Activated CD8-positive, alpha-beta memory T cell treated with anti-CD3 and anti-CD28 coated beads for 1 hour (primary cell): ENCODE measurements at places on chromosomes 3 and 15.

DNA sequence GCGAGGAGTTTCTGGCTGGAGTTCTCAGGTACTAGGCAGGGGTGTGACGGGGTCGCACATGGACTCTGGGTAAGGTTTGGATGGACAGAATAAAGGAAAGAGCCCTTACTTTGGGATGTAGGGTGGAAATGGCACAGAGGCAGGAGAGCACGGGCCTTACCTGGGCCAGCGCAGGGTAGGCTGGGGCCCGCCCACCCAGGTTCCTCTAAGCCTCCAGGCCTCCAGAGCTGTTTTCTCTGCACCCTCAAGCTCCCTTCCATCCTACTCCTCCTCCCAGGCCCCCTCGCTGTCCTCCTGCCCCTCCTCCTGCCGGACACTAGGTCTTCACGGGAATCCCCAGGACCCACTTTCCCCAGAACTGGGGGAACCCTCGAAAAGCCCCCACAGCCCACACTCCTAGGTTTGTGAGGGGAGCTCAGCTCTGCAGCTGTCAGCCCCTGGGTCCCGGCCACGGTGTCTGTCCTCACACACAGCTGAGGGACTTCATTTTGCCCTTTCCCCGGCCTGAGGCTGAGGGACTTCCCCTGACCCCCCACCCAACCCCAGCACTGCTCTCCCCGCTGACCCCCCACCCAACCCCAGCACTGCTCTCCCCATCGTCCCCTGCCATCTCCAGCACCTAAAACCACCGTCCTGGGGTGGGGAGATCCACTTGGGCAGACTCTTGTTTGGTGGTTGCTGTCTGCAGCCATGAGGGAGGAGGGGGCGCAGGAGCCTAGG is 53.0 kb upstream of the PCSK6 start:
- DNase-seq: no peak

- DNase-seq: no peak
These were observed 220.2 kb upstream of the COL8A1 start for GRCh38 chr3:99418209-99418635.

GRCh38 chr3:66239513-66240123 is 18.8 kb downstream of the SLC25A26 start:
- DNase-seq: no peak

- DNase-seq: no peak
These were observed 12.3 kb upstream of the KLHL40 start for GRCh38 chr3:42673082-42673481.

- no peak for DNase-seq
These were observed 888.0 kb downstream of the NTRK3 start for GRCh38 chr15:87368511-87368910.

DNA sequence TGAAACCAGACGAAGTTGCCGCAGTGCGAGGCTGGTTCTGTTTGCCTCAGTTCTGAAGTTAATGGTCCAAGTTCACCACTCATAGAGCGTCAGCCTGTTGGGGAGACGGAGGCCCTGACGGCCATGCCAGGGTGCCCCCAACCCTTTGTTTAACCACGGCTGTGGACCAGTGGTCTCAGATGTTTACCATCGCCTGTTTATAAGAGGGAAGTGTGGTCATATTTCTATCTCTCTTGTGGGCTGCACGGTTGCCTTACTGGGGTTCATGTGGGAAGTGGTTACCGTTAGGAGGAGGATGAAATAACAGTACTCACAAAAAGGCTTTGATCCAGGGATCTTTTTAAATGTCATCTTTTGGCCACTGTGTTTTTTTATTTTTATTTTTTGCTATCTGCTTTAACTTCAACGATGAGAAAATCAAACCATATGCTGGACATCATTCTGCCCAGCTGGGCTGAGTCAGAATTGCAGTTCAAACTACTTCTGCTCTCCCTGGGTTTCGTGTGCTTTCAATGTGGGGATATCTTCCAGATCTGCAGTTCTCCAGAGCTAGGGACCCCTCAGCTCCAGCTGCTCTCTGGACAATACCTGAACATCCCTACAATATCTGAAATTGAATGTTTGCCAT is 17.8 kb downstream of the SMAD3 start:
- no peak for DNase-seq

GRCh38 chr15:51621155-51621765 is 1.3 kb downstream of the DMXL2 start:
- DNase-seq: no peak

GRCh38 chr15:26210980-26211379 is 347.9 kb upstream of the ATP10A start:
- DNase-seq: no peak

GRCh38 chr3:100796556-100796955 is 87.3 kb downstream of the TFG start:
- DNase-seq: no peak

- no peak for DNase-seq
These were observed 49.6 kb upstream of the TLE3 start for GRCh38 chr15:70147178-70147760.

GRCh38 chr3:129016356-129016719 is 15.2 kb downstream of the EFCC1 start:
- peak; percentile 33 for DNase-seq

DNA sequence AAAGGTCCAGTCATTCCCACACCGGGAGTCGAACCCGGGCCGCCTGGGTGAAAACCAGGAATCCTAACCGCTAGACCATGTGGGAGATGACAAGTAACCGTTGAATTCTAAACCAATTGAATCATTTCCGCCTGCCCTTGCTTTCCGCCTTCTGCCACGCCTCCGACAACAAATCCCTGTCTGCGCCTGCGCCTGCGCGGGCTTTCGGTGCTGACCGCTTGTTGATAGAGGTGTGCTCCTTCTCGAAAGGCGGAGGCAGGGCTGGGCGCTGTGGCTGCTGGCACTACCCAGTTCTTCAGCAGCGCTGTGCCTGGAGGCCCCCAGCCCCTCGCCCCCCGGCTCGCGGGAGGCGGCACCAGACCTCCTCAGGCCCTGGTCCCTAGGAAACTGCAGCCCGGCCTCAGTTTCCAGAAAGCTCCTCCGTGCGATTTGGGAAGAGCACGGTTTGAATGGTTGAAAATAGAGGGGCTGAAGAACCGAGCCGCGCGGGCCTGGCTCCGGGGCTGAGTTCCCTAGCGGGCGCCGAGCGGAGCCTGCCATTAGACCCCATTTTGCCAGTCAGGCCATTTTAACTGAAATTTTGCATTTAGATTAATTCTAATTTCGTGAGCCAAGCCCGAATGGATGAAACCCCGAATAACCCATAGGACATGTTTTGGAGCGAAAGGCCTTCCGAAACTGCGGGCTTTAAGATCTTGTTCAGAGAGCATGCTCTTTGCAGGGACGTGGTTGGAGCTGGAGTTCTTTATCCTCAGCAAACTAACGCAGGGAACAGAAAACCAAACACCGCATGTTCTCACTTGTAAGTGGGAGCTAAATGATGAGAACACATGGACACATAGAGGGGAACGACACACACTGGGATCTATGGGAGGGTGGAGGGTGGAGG is 219.3 kb upstream of the ATP10A start:
- DNase-seq: peak; percentile 89

DNA sequence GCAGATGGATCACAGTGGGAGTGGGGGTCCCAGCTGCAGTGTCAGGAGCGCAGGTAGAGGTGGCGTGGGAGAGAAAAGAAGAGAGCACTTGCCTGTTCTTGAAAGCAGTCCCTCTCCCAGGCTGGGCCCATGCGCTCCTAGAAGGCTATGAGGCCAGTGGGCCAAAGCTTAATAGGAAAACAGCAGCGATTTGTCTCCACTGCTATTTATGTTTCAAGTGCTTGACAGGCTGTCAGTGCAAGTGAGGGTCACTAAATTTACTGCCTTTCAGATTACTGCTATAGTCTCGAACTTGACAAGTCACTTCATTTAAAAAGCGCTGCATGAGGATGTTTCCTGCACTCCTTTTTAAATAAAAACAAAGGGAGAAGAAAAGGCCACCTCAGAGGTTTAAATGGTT is 239.5 kb downstream of the GAP43 start:
- no peak for DNase-seq

DNA sequence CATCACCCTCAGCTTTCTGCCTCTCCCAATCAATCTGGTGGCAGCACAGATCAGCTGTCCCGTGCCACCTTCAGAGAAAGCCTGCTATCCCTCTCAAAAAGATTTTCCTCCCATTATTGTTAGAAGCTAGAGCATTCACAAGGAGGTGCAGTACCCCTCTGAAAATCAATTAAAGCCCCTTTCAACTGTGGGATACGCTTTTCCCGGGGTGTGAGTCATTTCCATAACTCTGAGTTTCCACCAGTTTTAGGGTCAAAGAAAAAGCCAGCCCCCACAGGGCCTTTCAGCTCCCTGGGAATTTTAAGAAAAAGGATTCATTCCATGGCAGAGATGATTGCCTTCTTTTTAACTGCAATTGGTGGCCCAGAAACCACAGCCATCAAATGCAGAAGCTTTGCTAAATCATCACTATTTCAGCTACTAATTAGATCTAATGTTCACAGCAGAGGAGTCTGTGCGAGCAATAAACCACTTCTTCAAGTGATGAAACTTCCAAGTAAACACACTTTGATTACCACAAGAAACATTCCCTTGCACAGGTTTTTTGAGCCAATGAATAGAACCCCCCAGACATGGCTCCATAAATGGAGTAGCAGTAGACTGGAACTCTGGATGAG is 270.0 kb upstream of the TPRG1 start:
- no peak for DNase-seq

GRCh38 chr15:68601206-68602197 is 22.7 kb downstream of the CORO2B start:
- no peak for DNase-seq

GRCh38 chr3:156693166-156693565 is 18.8 kb downstream of the TIPARP start:
- no peak for DNase-seq

GRCh38 chr3:134332344-134332743 is 41.9 kb downstream of the AMOTL2 start:
- no peak for DNase-seq

GRCh38 chr3:192570821-192571791 is 156.2 kb downstream of the FGF12 start:
- DNase-seq: no peak

DNA sequence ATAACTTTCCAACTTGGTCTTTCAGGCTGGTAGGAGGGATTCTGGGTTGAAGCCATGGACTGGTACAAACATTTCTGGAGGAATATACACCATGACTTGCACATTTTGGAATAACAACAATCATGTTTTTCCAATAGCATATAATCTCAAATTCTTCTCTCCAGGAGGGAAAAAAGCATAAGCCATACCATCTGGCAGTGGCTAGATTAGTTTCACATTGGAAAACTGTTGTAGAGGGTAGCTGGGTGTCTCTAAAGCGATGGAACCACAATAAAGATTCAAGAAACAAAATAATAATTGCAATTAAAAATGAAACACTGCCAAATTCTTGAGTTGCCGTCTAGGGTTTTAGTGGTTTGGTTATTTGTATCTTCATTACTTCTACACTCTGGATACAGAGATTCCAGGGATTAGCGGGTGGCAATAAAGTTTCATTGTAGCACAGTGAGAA is 278.5 kb upstream of the RASGRP1 start:
- no peak for DNase-seq

GRCh38 chr3:178847190-178847589 is 224.4 kb downstream of the ZMAT3 start:
- DNase-seq: no peak

DNA sequence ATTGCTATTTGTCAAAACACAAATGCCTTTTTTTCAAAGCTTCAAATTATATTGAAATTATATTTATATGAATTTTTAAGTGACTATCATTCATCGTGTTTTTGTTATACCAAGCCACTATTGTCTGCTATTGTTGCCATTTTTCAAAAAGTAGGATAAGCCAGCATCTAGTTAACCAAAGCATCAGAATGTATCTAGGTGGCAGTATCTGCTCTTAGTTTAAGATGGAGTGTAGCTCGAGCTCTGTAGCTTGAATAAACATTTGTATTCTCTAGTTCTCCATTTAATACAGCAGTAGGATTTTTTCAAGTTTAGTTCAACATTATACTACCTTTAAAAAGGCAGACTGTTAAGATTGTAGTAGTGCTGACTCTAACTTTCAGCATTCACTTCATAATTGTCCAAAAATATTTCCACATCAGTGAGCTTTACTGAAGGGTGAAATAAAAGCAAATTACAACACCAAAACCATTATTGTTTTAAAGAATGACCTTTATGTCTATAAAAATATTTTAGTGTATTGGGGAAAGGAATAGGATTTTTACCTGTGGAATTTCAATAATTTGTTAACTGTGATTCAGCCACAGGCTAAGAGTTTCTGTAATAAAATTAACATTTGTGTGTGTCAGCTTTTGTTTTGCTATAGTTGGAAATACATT is 19.6 kb upstream of the C15orf61 start:
- DNase-seq: no peak

DNA sequence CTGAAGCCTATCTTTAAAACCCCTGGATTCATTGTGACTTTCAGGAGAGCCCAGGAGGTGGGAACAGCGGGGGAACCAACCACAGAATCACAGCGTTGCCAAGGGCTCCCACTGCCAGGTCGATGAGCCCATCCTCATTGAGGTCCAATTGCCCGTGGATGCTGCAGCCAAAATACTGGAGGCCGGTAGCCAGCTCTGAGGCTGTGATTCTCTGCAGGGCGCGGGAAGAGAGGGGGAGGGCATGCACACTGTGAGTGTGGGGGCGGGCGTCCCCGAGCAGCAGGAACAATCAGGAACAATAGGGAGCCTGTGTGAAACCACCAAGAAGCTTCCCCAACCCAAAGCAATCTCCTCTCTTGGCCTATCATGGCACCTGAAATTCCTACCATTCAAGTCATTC is 53.4 kb downstream of the FEM1B start:
- DNase-seq: no peak

GRCh38 chr3:147735616-147736015 is 326.5 kb downstream of the ZIC1 start:
- DNase-seq: no peak

DNA sequence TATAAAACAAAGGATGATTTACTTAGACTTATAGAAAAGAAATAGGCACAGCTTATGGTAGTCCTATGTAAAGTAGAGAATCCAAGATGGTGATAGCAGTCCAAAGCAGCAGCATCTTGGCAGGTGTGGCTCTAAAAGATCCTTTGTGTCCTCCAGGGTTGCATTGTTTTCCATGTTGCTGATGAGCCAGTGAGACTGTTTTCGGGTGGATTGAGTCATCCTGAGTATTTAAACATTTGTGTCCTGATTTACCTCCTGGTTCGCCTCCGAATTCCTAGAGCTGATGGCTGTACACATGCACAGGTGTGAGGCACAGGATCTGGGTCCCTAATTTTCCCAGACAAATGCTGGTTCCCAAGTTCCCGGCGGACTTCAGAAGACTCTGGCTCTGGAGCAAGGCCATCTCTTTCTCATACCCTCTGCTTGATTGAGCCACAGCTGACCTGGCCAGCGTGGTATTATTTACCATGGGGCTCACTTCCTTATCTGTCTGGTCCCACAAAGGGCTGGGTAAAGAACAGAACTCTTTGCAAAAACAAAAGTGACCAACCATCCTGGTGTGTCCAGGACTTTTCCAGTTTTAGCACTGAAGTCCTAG is 51.0 kb downstream of the ARNT2 start:
- no peak for DNase-seq
